ENCODE measurements at places on chromosomes 6 and 20.

DNA sequence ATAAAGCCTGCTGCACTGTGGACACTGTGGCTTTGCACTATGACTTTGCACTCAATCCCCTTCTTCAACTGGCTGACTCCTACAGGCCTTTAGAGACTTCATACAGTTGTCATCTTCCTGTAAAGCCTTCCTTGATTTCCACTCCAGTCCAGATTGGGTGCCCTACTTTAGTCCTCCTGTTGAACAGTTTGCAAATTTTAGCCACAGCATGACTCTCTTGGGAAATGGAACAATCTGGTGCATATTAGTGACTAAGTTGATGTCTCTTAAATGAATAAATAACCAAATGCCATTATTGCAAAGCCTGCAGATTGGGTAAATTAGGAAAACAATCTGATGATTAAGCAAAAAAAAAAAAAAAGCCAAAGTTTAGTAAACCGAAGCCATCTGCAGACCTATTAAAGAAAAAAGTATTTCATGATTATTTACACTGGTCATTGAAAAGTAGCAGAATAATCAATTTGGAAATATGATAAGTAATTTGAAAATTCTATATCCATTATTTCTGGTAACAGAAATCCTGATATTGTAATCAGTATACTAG, 12.6 kb downstream of the PLCB4 start:
- no peak for DNase-seq

DNA sequence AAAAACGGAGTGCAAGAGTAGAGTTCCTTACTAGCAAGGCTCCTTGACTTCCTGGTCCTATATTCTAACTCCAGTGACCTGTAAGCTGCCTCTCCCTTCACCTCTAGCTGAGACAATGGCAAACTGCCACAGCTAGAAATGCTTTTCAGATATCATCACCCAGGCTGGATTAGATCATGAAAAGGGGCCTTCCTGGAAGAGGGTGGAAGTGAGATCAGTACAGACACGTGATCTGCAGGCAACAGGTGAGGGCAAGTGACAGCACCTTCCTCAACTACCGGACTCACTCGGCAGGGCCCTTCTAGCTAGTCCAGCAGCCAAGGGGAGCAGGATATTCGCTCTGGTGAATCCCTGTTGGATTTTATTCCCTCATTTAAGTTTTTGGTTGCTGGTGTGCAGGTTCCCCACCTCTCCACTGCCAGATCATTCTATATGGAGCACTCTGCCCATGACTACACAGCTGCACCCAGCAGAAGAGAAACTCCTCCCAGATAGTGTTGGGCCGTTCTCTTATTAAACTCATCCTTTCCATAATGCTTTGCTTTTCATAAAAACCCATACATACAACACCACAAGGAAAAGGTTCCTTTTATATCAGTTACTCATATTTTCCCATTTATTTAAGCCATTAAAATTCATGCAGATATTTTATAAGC, 26.4 kb upstream of the FAM83C start:
- no peak for DNase-seq

- DNase-seq, result no peak
Measured at GRCh38 chr6:110628330-110628729, 151.9 kb upstream of the SLC22A16 start.

GRCh38 chr6:451336-451735, 59.8 kb downstream of the IRF4 start:
- no peak for DNase-seq

GRCh38 chr20:57393321-57394120, 2.3 kb downstream of the RBM38 start:
- DNase-seq, result no peak

- DNase-seq, result no peak
Measured at GRCh38 chr6:110404607-110405006, 10.8 kb downstream of the DDO start.

DNA sequence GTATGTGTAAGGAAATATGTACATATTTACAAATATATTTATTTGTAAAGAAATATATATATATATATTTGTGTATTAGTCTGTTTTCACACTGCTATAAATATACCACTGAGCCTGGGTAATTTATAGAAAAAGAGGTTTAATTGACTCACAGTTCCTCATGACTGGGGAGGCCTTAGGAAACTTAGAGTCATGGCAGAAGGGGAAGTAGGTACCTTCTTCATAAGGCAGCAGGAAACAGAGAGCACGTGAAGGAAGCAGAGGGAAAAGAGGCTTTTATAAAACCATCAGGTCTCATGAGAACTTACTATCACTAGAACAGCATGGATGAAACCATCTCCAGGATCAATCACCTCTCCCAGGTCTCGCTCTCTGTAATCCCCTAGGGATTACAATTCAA, 644.5 kb upstream of the HS3ST5 start:
- no peak for DNase-seq

- no peak for DNase-seq
Measured at GRCh38 chr20:51687630-51688029, 80.6 kb downstream of the ATP9A start.

GRCh38 chr6:150599199-150600009, at the start of gene PLEKHG1:
TSS of gene PLEKHG1 (plus strand) at chr6:150599885. CDS start at chr6:150733682, 133,797 bp downstream.
- peak; percentile 78 for DNase-seq

DNA sequence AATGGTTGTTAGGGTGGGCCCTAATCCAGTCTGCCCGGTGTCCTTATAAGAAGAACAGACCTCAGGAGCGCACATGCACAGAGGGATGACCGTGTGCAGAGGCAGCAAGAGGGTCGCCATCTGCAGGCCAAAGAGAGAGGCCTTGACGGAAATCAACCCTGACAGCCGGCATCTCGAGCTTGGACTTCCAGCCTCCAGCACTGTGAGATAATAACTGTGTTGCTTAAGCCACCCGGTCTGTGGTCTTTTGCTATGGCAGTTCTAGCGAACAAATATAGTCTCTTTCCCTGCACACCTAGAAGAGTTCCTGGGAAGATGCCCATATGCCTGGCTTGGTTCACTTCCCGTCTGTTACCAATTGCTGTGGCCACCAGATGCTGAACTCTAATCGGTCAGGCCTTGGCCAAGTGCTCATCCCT, 35.3 kb upstream of the PTGIS start:
- DNase-seq, result no peak

DNA sequence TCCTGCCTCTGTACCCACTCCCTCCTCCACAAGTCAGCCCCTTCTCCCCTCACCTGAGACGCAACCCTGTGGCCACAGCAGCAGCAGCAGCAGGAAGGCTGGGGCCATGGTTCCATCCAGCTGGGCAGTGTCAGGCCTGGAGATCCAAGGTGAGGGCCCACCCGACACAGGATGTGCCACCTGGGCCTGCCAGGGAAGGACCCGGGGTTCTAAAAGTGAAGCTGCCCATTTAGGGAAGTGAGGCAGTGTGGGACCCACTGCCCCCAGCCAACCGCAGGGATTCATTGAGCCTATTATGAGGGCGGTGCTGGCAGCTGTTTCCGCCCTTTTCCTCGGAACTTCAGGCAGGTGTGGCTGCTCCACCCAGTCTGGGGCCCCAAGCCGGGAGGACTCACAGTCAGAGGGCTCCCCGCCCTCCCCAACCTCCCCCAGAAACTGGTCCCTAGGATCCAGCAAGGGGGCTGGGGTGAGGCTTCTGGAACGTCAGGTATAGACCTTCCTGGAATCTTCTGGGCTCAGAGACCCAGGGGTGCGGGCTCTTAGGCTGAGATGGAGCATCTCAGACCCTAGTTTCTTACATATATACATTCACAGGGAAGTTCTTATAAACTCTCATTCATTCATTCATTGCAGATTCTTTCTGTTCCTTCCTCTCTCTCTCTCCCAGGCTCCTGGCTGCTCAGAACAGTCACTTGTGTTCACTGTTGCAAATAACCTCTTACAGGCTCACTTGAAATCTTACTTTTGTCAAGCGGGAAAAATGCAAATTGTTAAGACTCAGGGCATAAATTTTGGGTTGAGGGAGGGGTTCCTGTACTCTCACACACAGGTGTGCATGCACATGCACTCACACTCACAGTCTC, at the start of gene TREML2:
TSS of gene TREML2 (minus strand) at position 249 of the 863 bp plus-strand sequence. CDS start at position 108, 141 bp downstream.
- peak; percentile 51 for DNase-seq

DNA sequence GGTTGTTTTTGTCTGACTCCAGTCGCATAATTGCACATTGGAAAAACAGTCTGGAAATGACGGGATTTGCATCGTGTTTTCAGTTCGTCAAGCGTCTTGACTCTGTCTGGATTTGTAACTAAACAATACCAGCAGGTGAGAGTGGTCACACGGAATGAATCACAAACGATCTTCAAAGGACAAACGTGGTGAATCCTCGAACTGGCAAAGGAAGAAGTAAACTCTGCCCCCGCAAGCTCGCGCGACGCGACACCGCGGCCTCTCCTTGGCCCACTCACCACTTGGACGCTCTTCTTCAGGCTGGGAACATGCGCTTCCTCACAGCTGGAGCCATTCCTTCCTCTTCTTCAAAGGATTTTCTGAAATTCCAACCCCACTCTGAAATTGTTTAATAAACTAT, 352.6 kb downstream of the THBS2 start:
- DNase-seq, result no peak

- DNase-seq, result no peak
Measured at GRCh38 chr6:84872996-84873723, 108.8 kb upstream of the TBX18 start.

- DNase-seq, result no peak
Measured at GRCh38 chr6:158506601-158507000, 53.3 kb upstream of the TMEM181 start.

DNA sequence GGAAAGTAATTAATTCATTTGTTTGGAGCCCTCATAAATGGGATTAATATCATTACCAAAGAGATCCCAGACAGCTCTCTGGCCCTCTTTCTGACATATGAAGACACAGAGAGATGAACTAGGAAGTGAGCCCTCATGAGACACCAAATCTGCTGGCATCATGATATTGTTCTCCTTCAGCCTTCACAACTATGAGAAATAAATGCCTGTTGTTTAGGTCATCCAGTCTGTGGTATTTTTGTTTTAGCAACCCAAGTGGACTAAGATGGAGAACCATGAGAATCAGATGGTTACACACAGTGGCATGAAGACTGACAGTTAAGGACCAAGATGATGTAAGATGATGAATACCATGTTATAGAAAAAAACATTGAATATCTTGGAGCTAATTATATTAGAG, 16.9 kb upstream of the HBS1L start:
- no peak for DNase-seq

GRCh38 chr6:88539295-88539764, 373.2 kb upstream of the CNR1 start:
- DNase-seq, result no peak

DNA sequence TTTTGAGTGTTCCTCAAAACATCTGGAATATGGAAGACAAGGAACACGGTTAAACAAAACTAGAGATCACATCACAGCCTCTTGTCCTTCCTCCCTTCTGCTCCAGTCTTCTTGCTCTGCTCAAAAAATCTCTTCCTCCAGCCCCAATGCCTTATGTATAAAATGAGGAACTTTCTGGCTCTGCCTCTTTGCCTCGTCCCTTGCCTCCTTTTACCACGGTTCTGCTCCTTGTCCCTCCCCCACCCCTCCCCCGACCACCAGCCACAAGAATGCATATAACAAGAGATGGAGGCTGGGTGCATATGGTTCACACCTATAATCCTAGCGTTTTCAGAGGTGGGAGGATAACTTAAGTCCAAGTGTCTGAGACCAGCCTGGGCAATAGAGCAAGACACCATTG, 43.6 kb downstream of the PLAGL2 start:
- no peak for DNase-seq

DNA sequence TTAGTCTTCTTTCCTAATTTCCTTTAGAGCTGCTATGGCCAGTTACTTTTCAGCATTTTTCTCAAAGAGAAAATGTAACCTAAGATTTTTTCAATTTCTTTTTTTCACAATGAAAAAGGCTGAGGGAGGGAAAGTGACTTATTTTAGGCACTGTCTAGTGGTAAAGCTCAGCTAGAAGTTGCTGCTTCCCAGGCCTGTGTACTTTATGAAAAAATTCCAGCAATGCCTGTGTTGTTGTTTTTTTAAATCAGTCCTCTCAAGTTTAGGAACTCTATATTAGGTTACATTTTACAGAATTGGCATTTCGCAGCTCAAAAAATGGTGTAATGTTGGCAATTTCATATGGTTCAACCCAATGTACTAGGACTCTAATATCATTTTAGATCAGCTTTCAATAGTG, 269.6 kb downstream of the ARID1B start:
- no peak for DNase-seq

GRCh38 chr6:166579237-166579850, 7.1 kb downstream of the RAMACL start:
- DNase-seq, result no peak

DNA sequence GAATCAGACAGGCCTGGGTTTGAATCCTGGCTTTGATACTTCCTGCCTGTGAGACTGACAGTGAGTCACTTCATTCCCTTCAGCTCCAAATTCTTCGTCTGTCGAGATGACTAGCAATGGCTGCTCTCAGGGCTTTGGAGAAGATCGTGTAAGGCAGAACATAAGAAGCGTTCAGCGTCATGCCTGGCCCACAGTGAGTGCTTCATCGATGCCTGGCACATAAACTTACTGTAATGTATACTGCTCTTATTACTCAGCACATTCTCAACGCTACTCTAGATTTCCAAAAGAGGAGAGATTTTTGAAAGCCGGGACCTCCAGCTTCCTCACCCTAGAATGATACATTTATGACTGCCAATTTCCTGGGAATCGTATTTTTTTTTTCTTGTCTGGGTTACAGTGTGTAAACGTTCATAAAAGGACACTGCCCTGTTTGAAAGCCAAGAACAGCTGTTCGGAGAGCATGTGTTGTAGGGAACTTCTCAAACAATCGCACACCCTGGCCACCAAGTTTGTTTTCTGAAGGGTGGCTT, 16.2 kb upstream of the BCAS1 start:
- no peak for DNase-seq

GRCh38 chr6:14423955-14424354, 306.4 kb downstream of the CD83 start:
- DNase-seq, result no peak

Measured in CD4-positive, alpha-beta T cell treated with Interleukin-1 beta for 1 hour (primary cell).